ELF-1 (cell line): ENCODE measurements at places on chromosomes 16 and 17.

GRCh38 chr16:62963846-62964245 is 927.6 kb upstream of the CDH8 start:
- DNase-seq = no peak

- DNase-seq = no peak
Measured at GRCh38 chr17:67520252-67520906, 143.3 kb downstream of the PITPNC1 start.

DNA sequence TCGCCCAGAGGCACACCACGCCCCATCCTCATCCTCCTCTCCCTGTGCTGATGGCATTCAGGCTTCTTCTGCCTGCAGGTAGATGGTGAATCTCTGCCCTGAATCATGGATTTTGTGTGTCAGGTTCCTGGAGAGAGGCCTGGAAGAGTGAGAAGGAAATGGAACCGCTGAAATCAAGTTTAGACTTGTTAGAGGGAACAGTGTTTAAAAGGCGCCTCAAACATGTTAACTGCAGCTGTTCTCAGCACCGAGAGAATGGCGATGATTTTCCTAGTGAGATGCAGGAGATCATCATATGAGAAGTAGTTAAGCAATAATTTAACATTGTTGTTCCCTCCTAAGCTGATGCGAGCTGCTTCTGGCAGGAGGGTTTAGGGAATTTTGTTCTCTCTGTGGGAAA is 744.4 kb upstream of the EEF2KMT start:
- no peak for DNase-seq

- no peak for DNase-seq
Measured at GRCh38 chr16:10761373-10761772, 17.7 kb downstream of the NUBP1 start.

DNA sequence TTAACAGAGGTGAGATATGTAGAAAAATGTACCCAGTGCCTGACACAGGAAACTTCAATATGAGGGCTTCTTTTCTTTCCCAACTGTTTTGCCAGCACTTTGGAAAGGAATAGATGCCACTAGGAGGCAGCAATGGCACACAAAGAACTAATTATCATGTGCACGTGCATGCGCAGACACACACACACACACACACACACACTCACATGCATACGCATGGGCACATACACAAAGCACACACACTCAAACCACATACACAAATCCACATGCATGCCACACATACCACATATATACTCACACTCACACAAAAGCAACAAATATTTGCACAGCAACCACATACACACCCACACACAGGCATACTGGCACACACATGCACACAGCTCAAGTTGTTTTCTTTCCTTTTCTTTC is 8.8 kb upstream of the CEP112 start:
- DNase-seq = peak; percentile 41

DNA sequence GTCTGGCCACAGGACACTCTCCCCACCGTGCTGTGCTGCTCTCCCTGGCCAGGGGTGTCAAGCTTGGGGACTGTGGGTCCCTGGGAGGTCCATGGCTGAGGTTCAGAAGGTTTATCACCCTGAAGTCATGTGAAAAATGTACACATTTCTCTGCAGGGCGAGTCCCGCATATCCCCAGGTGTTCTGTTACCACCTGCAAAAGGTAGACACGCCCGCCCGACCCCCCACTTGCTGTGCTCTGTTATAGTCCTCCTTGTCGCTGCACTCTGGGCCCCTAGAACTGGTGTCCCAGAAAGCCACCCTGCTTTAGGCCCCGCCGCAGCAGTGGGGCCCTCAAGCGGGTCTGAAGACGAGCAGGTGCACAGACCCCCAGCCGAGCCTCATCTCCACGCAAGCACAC is 11.8 kb downstream of the JPT2 start:
- DNase-seq = no peak

- DNase-seq = peak; percentile 61
Measured at GRCh38 chr16:68760671-68761275, 23.7 kb downstream of the CDH1 start.

DNA sequence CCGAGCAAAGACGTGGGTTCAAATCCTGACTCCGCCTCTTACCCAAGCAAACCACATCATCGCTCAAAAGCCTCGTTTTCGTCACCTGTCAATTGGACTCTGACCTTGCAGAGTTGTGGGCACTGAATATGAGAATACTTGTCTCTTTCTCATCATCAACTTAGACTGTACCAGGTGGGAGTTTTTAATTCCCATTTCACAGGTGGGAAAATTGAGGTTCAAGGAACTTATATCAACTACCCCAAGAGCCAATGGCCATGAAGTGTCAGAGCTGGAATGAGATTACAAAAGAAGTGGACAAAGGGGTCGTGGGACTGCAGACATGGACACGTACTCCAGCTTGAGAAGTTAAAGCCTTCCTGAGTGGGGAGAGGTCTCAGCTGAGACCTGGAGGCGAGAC is 10.8 kb downstream of the TMEM114 start:
- no peak for DNase-seq

DNA sequence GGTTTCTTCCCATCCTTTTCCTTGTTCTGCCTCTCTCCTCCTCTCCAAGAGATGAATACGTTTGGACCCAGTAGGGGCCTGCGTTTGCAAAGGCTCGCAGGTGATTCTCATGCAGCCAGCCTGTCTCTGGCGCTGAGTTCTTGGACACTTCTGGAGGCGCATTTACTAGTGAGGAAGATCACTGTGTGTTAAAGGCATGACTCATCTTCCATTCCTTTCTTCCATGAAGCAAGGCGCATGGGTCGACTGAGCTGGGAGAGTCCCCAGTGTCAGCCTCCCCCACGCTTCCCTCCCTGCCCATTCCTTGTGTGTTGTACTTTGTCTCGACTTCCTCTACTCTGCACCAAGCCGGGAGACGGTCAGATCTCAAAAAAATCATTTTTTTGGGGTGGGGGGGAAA is 159.9 kb upstream of the EEF2KMT start:
- peak; percentile 15 for DNase-seq

DNA sequence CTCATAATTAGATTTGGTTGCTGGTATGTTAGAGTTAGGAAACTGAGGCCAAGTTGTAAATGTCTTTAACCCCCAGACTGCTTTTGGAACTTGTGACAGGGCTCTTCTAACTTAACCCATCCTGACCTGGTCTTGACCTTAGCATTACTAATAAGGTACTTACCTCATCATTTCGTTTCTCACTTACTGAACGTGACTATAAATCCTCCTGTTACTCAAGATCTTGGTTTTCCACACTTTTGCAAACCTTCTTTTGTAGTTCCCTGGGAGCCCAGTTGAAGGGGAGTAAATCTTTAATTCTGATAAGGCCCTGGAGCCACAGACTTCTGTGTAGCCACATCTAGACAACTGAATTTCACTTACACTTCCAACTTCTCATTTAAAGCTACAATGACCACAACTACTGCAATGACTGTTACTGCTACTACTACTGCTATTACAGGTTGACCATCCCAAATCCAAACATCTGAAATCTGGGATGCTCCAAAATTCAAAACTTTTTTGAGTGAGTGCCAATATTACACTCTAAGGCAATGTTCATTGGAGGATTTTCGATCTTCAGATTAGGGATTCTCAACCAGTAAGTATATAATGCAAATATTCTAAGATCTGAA is 248.8 kb upstream of the TBX2 start:
- no peak for DNase-seq

DNA sequence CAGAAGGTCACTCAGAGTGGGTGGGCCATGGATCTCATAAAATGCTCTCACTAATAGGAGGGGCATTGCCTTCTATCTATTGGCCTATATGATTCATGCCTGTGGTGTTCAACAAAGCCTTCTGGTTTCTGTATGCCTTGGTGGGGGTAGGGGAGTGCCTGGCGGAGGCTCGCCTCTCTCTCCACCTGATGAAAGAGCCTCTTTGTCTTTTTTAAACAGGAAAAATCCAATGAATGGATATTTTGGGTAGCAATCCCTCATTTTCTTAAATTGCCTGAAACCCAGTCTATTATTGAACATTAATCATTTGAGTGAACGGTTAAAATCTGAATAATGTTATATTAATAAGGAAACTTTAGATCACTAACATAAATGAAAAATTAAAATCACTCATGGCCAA is 90.6 kb downstream of the TOX3 start:
- peak; percentile 32 for DNase-seq

- DNase-seq = peak; percentile 55
Measured at GRCh38 chr16:67936124-67936879, at the start of gene PSMB10. PSMB10 (minus strand) TSS chr16:67936850; CDS start chr16:67936749, 101 bp downstream.

DNA sequence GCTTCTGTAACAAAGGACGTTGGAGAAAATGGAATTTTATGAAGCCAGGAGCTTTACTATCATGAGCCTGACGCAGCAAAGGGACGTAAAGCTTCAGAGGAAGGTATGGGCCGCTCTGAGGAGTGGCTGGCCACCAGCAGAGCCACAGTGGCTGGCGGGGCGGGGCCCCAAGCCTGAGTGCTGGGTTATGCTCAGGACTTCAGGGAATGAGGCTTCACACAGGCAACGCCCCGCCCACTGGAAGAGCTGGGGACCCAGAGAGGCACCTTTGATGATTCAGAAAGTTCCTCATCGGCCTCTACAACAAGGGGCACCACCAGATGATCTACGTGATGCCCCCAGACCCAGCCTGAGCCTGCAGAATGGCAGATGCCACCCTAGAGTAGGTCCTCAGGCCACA is 8.8 kb downstream of the NOB1 start:
- no peak for DNase-seq

GRCh38 chr16:88738151-88739084 is 32.1 kb downstream of the CTU2 start:
- DNase-seq = no peak

DNA sequence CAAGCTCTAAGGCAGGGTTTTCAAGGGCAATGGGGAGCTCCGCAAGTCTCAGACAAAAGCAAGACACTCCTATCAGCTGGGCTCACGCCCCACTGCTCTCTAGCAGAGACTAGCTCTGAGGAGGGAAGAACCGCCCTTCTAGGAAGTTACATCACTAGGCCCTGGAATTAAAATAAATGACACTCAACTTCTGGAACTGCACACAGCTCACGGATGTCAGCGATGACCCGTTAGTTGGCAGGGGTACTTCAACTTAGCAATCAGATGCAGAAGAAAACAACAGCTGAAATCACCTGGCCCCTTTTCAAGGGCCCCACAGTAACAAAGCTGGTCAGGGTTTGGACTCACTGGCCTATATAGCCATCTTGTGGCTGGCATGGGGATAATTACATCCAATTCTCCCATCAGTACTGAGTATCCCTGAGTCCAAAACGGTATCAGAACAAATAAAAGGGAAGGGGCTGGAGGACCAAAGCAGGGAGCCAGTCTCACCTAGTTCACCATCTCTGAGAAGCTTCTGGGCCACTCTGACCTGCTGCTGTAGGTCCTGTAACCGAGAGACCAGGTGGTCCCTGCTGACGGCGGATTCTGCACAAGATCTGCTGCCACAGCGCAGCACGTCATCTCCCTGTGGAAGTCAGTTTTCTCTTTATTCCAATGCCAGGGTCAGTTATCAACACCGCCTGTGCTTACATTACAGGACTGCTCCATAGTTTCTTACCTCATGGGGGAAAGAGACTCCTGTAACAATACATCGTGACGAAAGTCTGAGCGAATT is 22.2 kb downstream of the SERPINF1 start:
- DNase-seq = peak; percentile 57

DNA sequence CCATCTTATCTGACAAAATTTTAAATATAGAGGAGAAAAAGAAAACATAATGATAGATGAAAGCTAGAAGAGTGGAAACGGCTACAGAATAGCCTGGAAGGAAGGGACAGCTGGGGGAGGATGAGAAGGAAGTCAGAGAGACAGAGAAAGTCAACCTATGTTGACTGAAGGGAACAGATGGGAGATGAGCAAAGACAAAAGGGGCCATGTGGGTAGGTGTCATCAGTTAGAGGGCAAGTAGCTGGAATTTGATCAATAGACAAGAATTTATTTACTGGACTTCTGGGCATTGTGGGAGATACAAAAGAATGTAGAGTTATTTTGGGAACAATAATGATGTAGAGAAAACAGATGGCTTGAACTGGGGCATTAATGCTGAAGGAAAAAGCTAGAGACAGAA is 194.4 kb downstream of the ANKFN1 start:
- DNase-seq = no peak

DNA sequence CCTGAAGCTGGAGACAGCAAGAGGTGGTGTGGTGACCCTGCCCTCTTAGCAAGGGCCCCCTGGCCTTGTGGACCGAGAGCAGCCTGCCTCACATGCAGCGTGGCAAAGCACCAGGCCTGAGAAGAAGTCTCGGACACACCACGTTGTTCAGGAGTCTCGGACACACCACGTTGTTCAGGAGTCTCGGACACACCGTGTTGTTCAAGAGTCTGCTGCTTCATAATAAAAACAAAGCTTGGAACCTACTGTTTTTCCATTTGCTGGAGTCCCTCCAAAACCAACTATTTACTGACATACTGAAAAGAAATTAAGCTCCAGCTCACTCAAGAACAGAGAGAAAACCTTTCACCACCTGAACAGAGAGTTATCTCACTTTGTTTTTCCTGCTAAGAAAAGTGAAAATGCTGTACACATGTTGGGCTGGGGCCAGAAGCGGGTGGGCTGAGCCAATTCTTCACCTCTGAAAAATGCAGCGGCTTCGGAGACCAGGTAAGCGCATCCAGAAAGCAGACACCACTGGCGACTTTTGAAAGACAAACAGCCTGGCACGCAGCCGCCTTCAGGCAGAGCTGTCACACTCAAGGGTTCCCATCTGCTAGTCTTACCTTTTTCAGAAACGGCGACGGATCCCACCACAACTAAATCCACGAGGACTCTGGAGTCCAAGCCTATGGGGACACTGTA is 8.9 kb downstream of the MTHFSD start:
- DNase-seq = no peak

- no peak for DNase-seq
Measured at GRCh38 chr17:16875662-16876061, 96.3 kb downstream of the TNFRSF13B start.

DNA sequence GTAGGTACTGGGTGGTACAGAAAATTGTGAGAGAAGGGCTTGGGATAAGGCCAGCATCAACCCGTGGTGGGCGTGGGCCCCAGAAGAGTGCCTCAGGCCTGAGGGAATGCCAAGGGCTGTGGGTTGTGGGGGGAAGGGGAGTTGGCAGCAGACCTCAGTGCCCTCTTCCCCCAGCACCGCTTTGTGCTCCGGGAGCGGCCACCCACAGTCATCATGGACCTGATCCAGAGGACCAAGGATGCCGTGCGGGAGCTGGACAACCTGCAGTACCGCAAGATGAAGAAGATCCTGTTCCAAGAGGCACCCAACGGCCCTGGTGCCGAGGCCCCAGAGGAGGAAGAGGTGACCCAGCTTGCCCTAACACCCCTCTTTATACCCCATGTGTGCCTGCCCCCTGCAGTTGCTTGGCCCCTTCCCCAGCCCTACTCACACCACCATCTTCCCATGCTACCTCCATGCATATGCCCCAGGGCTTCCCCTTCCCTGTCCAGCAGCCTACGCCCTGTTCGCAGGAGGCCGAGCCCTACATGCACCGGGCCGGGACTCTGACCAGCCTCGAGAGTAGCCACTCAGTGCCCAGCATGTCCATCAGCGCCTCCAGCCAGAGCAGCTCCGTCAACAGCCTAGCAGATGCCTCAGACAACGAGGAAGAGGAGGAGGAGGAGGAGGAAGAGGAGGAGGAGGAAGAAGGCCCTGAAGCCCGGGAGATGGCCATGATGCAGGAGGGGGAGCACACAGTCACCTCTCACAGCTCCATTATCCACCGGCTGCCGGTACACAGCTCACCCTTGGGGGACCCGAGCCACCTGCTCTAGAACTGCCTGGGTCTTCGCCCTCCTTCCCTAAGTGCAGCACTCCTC is 9.1 kb downstream of the TAOK2 start:
- no peak for DNase-seq

GRCh38 chr16:20901436-20902112 is 1.0 kb downstream of the LYRM1 start:
- peak; percentile 91 for DNase-seq

GRCh38 chr16:9800186-9800738 is 382.0 kb downstream of the GRIN2A start:
- no peak for DNase-seq
